ENCODE measurements at places on chromosomes 7 and 10. TPM values are rescaled to one million over a fixed set of nuclear protein-coding genes. Genes with fewer than 3 reads are reported as not detected.

The CDCA7L gene
- total RNA-seq = 18.6 TPM

The SLC26A5 gene
- not detected for total RNA-seq

The STEAP1B gene
- total RNA-seq = 23.4 TPM

The PCDH15 gene
- not detected for total RNA-seq

The EN2 gene
- total RNA-seq = not detected

The VIPR2 gene
- 0.07 TPM for total RNA-seq

The PAX4 gene
- total RNA-seq = not detected

The TES gene
- total RNA-seq = 31.2 TPM

The ACTR3C gene
- total RNA-seq = 0.13 TPM

The DENND2A gene
- 4.8 TPM for total RNA-seq

The VWDE gene
- total RNA-seq = not detected

The FAM221A gene
- 1.5 TPM for total RNA-seq

The TAS2R5 gene
- 1.6 TPM for total RNA-seq

The HOXA5 gene
- total RNA-seq = 1.2 TPM

The GJD4 gene
- total RNA-seq = 0.10 TPM

The MMD2 gene
- not detected for total RNA-seq

The CD36 gene
- total RNA-seq = 1,000 TPM

The ETV1 gene
- total RNA-seq = 33.4 TPM

The TMEM236 gene
- total RNA-seq = 0.07 TPM

The RARRES2 gene
- 1.7 TPM for total RNA-seq

The MYL7 gene
- not detected for total RNA-seq

The GALNT11 gene
- total RNA-seq = 61.1 TPM

The C1GALT1 gene
- total RNA-seq = 98.1 TPM

The EPHA1 gene
- total RNA-seq = not detected

The PON1 gene
- not detected for total RNA-seq

The OR9A2 gene
- total RNA-seq = not detected

The ZNF487 gene
- total RNA-seq = 4.4 TPM

The ZSCAN25 gene
- total RNA-seq = 12.9 TPM

The VENTX gene
- total RNA-seq = not detected

The CCDC146 gene
- 1.2 TPM for total RNA-seq

The XRCC2 gene
- total RNA-seq = 1.2 TPM

The MOGAT3 gene
- total RNA-seq = not detected

The MMP21 gene
- total RNA-seq = not detected

The SMKR1 gene
- total RNA-seq = 0.20 TPM

The NUTM2D gene
- 1.9 TPM for total RNA-seq

The TLX1 gene
- not detected for total RNA-seq

The TAS2R3 gene
- 2.0 TPM for total RNA-seq

The SLC16A9 gene
- total RNA-seq = 2.5 TPM

The AKR1C8 gene
- total RNA-seq = not detected

The DRGX gene
- total RNA-seq = not detected

The CRHR2 gene
- not detected for total RNA-seq

The HK1 gene
- 315 TPM for total RNA-seq

The FAM25G gene
- not detected for total RNA-seq

The SPDYE2 gene
- total RNA-seq = not detected

The MYL10 gene
- total RNA-seq = not detected

The H2BK1 gene
- total RNA-seq = not detected

The SYT15 gene
- total RNA-seq = 0.17 TPM

The MKX gene
- total RNA-seq = not detected

The NFE2L3 gene
- total RNA-seq = 3.0 TPM

The PLCE1 gene
- 2.5 TPM for total RNA-seq

The VKORC1L1 gene
- total RNA-seq = 27.6 TPM

The RAPGEF5 gene
- 35.8 TPM for total RNA-seq

The MYH16 gene
- total RNA-seq = not detected

The TEX47 gene
- not detected for total RNA-seq

The VSTM2A gene
- not detected for total RNA-seq
